ENCODE measurements at places on chromosomes 1 and 21.

- no peak for DNase-seq
Measured at GRCh38 chr1:33300673-33301072, 20.2 kb downstream of the A3GALT2 start.

- DNase-seq: no peak
Measured at GRCh38 chr1:185263292-185263691, 53.8 kb downstream of the IVNS1ABP start.

- DNase-seq: no peak
Measured at GRCh38 chr1:1956586-1957532, 37.8 kb upstream of the TMEM52 start.

DNA sequence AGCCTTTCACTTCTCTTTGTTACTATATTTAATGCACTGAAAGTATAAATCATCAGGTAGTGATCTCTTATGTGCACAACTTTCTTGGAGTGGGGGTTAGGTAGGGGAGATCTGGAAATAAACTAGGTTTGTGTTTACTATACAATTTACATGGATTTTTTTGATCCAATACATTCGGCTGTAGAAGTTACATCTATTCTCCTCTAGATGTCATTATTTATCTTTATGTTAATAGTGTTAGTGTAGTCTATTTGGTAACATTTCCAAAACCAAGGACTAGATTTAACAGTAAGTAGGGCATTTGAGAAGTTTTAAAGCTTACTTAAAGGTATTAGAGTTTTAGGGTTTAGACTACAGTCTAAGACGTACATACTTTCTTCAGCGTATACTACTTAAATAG lies 5.4 kb downstream of the VPS45 start:
- peak; percentile 1 for DNase-seq

- no peak for DNase-seq
Measured at GRCh38 chr21:32337206-32337605, 38.6 kb downstream of the MRAP start.

- no peak for DNase-seq
Measured at GRCh38 chr1:210616356-210616755, 287.7 kb downstream of the HHAT start.

DNA sequence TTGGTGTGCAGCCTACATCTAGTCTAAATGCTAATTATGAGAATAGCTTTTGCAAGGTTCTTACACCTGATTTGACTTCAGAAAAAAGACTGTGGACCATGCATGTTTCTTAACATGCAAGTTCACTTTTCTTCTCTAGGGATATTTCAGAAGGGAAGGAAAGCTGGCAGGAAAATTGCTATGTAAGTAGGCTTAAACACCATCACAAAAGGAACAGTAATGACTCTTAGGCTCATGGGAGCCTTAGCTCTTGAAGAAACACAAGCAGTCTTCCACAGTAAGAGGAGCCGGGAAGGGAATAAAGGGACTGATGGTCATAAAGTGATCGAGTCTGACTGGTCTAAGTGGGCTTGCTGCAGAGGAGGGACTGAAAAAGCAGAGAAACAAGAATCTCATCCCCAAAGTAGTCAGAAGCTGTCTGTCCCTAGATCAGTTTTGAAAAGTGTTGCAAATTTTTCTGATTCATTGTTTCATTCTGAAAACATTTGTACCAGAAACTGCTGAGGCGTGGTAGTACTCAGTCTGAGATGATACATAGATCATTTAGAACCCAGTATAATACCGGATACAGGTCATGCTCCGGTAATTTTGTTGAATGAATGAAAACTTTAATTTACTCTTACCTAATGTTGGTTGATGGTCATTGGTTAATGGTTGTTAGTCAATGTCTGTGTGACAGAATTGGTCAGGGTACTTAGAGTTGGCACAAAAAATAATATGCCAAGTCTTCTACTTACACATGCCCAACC lies 40.9 kb downstream of the SMYD2 start:
- no peak for DNase-seq

- no peak for DNase-seq
Measured at GRCh38 chr1:77263708-77264107, 18.1 kb upstream of the AK5 start.

GRCh38 chr1:223714849-223715603 lies 2.7 kb downstream of the CAPN2 start:
- DNase-seq: no peak

All from NCI-H1436 (cell line).